CD4-positive, alpha-beta T cell treated with Interleukin-2 at 100 ng/mL for 4 hours (primary cell): ENCODE measurements at places on chromosomes 2 and 18.

DNA sequence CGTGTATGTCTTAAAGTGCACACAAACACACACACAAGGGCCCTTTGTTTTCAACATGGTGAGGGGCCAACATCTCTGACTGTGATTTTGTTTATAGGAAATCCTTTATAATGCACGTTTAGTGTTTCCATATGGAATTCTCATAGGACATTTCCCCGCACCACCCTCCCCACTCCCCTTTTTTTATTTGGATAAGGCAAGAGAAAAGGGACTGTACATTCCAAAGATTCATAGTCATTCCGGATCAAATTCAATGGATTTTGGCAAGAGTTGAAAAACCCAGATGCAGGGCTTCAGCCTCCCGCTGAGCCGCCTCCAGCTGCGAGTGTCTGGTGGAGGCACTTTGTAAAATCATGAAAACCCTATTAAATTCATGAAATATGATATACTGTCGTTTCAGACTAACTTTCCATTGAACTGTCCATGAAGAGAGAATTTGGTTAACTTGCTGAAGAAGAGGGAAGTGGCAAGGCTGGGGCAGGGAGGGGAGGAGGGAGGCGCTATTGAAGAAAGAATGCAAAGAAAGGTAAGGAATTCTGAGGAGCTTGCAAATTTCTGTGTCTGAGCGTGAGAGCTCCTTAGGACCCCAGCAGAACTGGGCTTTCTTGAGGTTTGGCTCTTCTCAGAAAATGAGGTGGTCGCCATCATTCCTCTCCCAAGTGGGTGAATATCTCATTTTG lies 25.8 kb upstream of the SLC14A2 start:
- no peak for DNase-seq

- DNase-seq = no peak
Observed at GRCh38 chr2:224937887-224938286, 104.4 kb downstream of the DOCK10 start.

- DNase-seq = peak; percentile 42
Observed at GRCh38 chr2:73987109-73987947, 2.6 kb downstream of the TET3 start.

DNA sequence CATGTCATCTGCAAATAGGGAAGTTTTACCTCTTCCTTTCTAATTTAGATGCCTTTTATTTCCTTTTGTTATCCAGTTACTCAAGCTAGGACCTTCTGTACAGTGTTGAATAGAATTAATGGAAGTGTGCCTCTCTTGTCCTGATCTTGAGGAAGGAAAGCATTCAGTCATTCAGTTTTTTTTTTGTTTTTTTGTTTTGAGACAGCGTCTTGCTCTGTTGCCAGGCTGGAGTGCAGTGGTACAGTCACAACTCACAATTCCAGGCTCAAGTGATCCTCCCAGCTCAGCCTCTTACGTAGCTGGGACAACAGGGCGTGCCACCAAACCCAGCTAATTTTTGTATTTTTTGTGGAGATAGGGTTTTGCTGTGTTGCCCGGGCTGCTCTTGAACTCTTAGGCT lies 203.9 kb upstream of the ALPP start:
- DNase-seq = no peak

GRCh38 chr2:144914622-144915318 lies 394.9 kb upstream of the ZEB2 start:
- DNase-seq = no peak

GRCh38 chr2:75589391-75590105 lies 28.8 kb upstream of the EVA1A start:
- DNase-seq = no peak
